Uterus (tissue), 4 donors: ENCODE measurements at places on chromosomes 13 and 19.
A peak's percentile ranks its signal among the peaks of the same experiment; 100 is the strongest.

GRCh38 chr19:45568732-45569131 is 15.9 kb downstream of the OPA3 start:
- no peak for DNase-seq

DNA sequence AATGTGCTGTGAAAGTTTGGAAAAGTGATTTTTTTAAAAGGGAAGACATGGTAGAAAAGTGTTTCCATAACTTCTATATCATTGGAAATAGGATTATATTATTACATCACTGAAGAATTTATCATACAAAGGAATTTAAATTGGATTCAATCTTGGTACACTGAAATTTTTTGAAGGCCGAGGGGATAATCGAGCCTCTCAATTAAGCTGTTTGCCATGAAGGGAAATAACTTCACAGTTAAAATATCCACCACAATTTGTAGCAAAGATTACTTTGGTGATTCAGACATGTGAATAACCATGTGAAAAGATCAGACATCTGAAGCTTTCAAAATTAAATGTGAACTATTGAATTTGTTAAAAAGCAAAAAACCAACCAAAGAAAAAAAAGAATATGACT is 215.3 kb downstream of the KLF5 start:
- DNase-seq: no peak

DNA sequence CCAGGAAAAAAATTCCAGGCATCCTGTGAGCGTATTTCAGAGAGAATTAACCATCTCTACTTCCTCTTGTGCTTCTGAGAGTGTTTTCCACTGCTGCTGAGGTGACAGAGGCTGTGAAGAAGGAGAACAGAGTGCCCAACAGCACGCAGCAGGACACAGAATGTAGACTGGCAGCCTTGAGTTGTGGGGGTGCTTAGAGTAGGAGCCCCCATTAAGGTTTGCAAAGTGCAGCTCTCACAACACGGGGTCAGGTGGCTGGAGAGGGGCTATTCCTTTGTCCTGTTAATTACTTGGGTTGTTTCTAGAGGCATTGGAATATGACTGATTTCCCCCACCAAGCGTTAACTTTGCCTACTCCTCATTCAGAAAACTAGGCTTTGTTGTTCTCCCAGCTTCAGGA is 370.6 kb downstream of the TSHZ3 start:
- no peak for DNase-seq

DNA sequence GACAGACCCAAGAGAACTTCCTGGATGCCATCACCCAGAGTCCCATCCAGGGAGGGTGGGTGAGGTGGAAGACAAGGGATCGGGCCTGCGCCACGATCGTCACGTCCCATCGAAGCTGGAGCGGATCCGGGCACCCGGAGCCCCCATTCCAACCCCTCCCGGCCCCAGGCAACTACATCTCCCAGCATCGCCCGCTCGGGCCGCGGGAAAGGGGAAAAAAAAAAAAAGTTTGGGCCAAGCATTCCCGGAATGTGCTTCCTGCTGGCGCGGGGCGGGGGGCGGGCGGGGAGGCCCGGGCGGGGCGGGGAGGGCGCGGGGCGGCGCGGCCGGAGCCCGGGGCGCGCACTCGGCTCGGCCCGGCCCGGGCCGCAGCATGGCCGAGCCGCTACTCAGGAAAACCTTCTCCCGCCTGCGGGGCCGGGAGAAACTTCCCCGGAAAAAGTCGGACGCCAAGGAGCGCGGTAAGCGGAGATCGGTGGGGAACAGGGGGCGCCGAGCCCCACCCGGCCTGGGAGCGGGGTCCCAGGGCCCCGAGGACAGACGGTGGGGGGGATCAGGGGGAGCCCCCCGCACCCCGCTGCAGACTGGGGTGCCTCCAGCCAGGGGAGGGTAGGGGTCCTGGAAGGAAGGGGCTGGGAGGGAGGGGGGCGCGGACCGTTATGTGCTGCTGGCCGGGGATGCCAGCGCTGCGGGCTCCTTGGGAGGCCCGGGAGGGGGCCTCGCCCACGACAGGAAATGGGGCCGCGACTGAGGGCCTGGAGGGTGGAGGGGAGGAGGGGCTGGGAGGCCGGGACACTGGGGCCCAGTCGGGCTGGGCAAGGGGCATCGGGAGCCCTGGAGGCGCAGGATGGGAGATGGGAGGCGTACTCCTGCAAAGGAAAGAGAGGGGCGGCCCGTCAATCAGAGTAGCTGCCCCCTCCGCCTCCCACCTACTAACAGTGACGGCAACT is at the start of gene SYDE1:
Gene SYDE1, plus strand, starts transcription at position 341 of the 950 bp plus-strand sequence. Its CDS starts 33 bp downstream, at position 374.
- DNase-seq: peak; percentile 59

DNA sequence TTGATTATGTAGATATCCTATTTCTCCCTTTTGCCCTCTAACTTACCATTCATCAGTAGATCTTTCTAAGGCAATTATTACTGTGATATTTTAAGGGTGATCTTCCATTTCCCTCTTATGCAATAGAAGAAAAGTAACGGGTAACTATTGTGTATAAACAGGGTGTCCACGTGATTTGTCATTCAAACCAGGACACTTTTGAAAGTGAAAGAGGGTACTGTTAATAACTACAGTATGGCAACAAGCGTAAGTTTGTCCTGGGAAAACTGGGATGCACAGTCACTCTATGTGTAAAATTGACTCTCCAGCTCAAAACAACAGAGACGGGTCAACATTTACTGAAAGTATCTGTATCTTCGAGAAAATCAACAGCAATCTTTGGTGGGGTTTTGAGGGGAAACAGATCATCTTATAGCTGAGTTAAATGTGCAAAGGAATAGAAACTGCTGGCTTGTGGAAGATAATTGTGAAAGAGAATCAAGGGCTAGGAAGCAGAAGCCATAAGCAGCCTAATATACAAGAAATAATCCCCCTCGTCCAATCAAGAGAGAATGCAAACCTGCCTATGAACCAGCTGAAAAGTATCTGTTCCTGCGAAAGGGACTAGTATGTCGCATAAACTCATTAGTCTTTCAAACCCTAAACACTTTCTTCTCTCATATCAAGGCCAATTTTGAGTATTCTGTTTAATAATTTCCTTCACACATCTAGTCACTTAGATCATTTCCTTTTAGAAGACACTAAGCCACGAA is 126.7 kb downstream of the FOXO1 start:
- no peak for DNase-seq

DNA sequence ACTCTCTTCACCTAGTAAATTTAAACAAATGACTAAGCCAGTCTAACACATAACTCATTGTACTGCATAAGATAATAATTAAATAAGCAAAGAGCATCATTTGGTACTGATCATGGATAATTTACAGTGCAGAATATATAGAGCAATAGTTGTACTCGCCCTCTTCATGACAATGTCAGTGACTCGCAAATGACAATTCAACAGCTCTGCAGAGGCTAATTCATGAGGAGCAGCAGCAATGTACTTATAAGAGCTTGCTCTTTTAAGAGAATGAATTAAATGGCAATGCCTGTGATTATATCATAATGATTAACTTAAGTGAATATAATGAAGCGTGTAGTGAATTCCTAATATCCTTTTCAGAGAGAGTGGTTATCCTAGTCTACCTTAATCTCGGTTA is 284.5 kb upstream of the PCDH20 start:
- DNase-seq: no peak

- DNase-seq: no peak
Measured at GRCh38 chr13:75071395-75071794, 410.6 kb downstream of the TBC1D4 start.

- DNase-seq: no peak
Measured at GRCh38 chr13:104522235-104523072, 1456.2 kb upstream of the SLC10A2 start.

DNA sequence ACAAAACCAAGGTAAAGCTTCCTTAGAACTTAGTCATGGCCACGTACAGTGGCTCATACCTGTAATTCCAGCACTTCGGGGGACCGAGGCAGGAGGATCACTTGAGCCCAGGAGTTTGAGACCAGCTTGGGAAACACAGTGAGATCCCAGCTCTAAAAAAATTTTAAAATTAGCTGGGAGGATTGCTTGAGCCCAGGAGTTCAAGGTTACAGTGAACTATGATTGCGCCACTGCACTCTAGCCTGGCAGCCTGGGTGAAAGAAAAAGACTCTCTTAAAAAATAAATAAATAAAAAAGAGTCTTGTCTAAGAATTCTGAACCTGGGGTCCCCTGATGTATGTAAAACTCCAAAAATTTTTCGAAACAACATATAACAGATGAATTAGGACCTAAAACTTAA is 34.9 kb downstream of the N4BP2L2 start:
- no peak for DNase-seq

DNA sequence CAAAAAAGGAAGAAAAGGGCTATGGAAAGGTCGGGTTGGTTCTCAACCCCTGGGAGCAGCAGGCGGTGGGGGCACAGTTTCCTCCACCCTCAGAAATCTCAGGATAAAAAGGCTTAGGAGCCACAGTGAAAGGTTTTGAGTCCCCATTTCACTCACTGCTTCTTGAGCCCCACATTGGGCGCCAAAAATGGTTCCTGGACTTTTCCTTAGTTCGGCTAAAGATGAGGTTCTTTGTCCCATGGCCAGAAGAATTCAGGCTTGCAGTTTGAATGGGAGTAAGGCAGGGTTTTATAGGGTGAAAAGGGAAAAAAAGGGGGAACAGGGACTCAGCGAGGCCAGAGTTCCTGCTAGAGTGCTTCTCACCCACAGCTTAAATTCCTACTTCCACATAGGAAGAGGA is 179.5 kb downstream of the GGACT start:
- DNase-seq: no peak

GRCh38 chr19:49512970-49513745 is 697 bp downstream of the FCGRT start:
- peak; percentile 70 for DNase-seq

- no peak for DNase-seq
Measured at GRCh38 chr13:85170372-85170771, 628.8 kb downstream of the SLITRK6 start.

- DNase-seq: no peak
Measured at GRCh38 chr19:58296104-58296503, 9.1 kb upstream of the ERVK3-1 start.

DNA sequence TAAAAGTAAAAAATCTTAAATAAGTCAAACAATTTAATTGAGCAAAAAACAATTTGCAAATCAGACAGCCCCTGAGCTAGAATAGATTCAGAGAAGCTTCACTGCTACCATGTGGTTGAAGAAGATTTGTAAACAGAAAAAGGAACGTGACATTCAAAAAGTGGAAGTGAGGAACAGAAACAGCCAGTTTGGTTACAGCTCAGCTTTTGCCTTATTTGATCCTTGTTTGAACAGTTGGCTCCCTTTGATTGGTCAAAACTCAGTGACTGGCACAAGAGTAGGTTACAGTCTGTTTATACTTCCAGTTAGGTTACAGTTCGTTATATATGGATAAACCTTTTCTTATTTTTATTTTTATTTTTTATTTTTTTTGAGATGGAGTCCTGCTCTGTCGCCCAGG is 5.8 kb downstream of the ZNF221 start:
- no peak for DNase-seq

DNA sequence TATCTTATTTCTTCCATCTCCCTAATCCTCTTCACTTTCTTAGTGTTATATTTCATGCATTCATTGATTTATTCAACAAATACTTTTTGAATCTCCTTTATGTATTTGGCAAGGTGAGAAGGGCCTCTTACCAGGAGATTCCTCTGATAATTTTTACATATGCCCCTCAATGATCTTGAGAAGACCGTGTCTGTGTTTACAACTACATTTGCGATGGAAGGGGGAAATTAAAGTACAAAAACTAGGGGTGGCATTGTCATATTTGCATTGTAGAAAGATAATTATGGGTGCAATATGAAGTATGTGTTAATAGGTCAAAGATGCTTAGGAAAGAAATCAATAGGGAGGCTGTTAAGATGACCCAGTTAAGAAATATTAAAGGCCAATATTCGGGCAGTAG is 1108.4 kb upstream of the MIR17HG start:
- no peak for DNase-seq

DNA sequence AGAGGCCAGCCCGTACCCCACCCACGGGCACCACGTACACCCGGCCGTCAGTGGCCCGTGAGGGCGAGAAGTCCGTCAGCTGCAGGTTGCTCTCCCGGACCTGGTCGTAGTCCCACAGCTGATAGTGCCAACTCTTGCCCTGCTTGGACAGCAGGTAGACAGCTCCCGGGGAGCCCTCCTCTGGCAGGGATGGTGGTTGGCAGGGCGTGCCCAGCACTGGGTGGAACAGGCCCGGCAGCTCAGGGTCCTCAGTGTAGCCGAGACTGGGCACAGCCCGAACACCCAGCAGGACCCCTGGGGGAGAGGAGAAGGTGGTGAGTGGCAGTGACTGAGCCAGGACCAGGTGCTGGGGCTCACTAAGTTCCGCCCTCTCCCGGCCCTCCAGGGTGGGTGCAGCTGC is 7.8 kb downstream of the ACTMAP start:
- no peak for DNase-seq

- DNase-seq: no peak
Measured at GRCh38 chr19:58038688-58039204, 4.9 kb downstream of the ZSCAN1 start.

- DNase-seq: no peak
Measured at GRCh38 chr13:97629601-97630272, 195.8 kb downstream of the RAP2A start.

DNA sequence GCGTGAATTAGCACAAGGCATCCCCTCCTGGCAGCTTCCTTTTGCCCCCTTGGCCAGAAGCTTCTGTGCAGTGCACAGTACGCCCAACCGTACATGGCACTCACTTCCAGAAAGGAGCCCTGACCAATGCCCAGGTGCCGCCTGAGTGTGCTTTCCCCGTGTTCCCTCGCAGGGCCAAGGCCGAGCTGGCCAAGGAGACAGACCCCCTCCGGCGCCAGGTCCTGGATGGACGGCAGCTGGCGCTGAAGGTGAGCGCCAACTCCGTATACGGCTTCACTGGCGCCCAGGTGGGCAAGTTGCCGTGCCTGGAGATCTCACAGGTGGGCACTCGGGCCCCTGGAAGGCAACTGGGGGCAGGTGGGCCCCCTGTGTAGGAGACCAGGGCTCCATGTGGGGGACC is 9.4 kb upstream of the SPIB start:
- no peak for DNase-seq

DNA sequence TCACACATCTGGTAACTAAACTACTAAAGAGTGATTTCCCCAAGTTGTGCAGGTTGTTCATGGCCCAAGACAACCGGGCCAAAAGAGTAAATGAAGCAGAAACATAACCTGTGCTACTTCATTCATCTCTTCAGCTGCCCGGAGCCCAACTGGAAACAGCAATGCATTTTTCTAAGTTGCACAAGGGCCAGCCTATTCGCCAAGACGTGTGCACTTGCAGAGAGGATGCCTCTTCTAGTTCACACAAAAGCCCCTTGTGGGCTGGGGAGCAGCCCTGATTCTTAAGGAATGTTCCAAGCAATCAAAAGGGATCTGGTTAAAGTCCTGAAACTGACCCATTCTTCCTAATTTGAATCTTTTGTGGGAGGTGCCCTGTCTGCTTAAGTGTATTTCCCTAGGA is 275.8 kb downstream of the SHISA2 start:
- DNase-seq: no peak

DNA sequence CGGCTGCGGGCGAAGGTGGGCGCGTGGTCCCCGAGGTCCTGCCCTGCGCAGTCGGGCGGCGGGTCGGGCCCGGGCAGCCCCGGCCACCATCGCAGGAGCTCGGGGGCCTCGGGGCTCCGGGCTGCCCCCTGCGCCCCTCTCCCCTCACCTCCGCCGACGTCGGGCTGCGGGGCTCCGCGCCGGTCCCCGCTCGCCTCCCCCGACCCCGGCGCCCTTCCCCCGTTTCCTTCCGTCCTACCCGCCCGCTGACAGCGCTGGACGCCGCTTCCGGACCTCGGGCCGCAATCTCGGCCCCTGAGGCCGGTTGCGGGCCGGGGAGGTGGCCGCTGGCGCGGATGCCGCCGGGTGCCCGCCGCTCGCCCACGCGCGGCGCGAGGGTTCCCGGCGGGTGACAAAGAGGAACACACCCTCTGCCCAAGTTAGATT is 720 bp downstream of the FARP1 start:
- DNase-seq: peak; percentile 18

GRCh38 chr13:113618455-113618854 is 33.9 kb downstream of the TFDP1 start:
- DNase-seq: no peak
